Activated CD4-positive, alpha-beta T cell treated with anti-CD3 and anti-CD28 coated beads for 48 hours (primary cell): ENCODE measurements at places on chromosomes 12 and 14.
A peak's percentile ranks its signal among the peaks of the same experiment; 100 is the strongest.

DNA sequence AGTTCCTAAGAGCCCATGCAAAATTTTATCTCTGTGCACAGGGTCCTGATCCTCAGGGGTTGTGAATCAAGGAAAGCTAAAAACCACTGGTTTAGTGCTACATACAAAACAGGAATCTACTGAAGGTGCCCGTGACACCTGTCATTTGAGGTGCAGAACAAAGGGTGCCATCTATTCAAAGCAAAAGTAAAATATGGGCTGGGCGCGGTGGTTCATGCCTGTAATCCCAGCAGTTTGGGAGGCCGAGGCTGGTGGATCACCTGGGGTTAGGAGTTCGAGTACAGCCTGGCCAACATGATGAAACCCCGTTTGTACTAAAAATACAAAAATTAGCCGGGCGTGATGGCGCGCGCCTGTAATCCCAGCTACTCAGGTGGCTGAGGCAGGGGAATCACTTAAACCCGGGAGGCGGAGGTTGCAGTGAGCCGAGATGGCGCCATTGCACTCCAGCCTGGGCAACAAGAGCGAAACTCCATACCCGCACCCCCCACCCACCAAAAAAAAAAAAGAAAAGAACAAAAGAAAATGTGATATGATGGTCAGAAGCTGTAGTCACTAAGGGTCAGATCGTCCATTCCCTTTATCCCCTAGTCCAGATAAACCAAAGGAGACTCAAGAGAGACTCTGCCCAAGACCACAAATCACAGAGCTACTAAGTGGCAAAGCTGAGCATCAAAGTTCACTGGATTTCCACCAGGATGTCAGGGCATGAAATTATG lies 3.4 kb downstream of the PPTC7 start:
- peak; percentile 27 for DNase-seq

DNA sequence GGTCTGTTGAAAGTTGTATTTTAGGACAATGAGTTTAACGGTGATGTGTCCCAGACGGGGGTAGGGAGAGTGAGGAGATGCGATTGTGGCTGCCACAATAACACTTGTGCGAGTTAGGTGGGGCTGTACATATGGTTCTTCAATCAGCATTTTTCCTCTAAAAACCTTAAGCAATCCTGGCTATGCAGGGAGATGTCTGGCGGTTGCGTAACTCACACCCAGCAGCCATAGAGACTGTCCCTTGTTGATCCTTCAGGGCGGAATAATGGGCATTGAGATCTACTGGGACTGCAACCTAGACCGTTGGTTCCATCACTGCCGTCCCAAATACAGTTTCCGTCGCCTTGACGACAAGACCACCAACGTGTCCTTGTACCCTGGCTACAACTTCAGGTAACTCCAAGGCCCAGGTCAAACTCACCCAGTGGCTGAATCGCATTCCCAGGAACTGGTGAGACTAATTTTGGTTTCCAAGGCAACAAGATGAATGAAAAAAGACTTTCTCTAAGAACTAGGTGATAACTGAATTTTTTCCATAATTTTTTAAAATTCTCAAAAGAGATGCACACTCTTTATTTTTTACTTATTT lies 34.6 kb downstream of the P2RX7 start:
- DNase-seq = no peak

DNA sequence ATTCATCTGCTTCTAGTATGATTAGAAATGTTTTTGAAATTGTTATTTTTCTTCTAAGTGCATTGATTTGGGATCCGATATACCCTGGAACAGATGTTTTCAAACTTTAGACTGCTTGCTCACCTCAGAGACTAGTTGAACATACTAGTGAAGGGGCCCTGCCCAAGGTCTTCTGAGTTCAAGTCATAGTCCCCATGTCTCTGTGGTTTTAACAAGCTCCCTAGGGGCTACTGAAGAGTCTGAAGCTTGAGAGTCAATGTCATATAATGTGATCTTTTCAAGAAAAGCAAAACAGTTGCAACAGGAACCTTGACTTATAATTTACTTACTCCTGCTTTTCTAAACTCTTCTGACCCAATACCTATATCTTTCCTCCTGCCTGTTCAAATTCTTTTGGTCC lies 7.5 kb upstream of the UBE2N start:
- DNase-seq = no peak

DNA sequence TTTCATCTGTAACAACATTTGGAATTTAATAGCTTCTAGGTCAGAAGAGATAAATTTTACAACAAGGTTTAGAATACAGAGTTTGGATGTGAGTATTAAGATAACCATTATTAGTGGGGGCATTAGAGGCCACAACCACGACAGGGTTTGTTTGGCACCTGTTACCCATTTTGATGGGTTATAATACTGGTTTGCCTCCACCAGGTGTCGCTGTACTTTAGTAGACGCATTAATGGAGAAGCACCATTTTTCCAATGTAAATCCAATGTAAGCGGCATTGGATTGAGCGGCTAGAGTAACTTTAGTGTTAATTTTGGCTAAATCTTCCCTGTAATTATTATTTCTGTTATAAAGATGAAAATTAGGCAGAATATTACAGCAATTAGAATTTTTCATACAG lies 136.2 kb downstream of the SLCO1B3 start:
- DNase-seq = peak; percentile 19

GRCh38 chr12:8676651-8677050 lies 14.0 kb upstream of the MFAP5 start:
- DNase-seq = no peak
